H54 (cell line): ENCODE measurements at places on chromosomes 2 and 18.
A peak's percentile ranks its signal among the peaks of the same experiment; 100 is the strongest.

- no peak for DNase-seq
Observed at GRCh38 chr18:59768409-59768808, 71.2 kb upstream of the CCBE1 start.

GRCh38 chr2:110854355-110855081, 122.1 kb downstream of the ACOXL start:
- DNase-seq, result peak; percentile 18

- DNase-seq, result no peak
Observed at GRCh38 chr18:35683021-35683420, 101.5 kb downstream of the GALNT1 start.

- no peak for DNase-seq
Observed at GRCh38 chr2:60149176-60149575, 404.3 kb downstream of the BCL11A start.

DNA sequence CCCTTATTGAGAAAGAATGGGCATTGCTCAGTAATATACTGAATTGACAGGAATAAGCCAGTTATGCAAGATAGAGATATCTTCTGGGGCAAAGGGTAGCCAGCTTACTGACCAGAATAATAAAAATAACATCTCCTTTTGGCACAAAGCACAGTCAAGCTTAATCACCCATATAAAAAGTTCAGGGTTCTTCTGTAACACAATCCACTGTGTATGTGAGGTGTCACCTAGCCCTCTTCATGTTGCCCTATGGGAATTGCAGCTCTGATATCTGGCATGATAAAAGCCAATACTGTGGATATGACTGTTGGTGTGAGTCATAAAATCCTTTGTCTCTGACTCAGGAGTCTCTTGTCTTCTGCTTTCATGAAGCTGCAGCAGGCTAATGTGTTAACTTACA, 90.8 kb downstream of the DSEL start:
- DNase-seq, result peak; percentile 12

- DNase-seq, result no peak
Observed at GRCh38 chr2:113974727-113975126, 84.8 kb downstream of the ACTR3 start.

GRCh38 chr18:44744161-44745121, 63.8 kb downstream of the SETBP1 start:
- no peak for DNase-seq

- no peak for DNase-seq
Observed at GRCh38 chr2:40220177-40220925, 231.5 kb downstream of the SLC8A1 start.

DNA sequence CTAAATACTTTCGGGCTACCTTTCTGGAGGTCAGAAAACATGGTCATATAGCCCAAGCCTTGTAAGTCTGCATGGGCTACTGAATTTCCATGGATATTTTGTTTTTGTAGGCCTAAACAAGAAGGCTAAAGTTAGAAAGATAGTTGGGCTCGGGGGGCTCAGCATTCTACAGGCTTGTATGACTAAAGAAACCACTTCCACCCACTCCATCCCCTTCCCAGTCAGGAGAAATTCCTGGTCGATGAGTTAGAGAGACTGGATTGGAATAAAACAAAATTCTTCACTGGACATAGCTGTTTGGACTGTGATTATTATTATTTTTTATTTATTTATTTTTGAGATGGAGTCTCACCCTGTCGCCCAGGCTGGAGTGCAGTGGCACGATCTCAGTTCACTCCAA, 539.4 kb upstream of the TNP1 start:
- no peak for DNase-seq

DNA sequence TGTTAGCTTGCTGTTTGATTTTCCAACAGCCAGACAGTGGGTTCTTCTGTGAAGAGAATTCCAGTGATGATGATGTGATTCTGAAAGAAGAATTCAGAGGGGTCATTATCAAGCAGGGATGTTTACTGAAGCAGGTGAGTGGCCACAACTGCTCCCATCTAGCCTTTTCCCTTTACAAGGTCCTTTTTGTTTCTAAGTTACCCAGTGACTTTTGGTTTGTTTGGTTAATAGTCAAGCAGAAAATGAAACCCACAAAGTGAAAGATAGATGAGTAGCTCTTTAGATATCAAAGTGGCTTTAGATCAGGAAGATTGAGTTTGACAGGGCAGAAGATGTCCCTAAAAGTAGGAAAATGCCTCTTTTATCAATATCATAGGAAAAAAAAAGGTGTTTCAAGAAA, 23.3 kb downstream of the PLEK start:
- DNase-seq, result no peak

DNA sequence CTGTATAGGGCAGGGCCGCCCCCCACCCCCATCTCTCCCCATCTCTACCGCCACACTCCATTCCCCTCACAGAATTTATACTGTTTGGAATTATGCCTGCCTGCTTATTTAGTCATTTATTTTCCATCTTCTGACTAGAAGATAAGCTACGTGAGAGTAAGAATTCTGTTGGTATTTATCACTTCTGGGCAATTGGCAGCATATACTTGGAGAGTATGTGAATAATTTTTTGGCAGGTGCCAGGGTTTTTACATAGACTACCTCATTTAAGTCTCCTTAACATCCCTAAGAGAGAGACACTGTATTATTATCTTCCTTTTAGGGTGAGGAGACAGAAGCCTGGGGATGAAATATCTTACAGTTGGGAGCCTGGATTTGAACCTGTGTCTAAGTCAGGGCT, 45.0 kb downstream of the SLC4A1AP start:
- no peak for DNase-seq

DNA sequence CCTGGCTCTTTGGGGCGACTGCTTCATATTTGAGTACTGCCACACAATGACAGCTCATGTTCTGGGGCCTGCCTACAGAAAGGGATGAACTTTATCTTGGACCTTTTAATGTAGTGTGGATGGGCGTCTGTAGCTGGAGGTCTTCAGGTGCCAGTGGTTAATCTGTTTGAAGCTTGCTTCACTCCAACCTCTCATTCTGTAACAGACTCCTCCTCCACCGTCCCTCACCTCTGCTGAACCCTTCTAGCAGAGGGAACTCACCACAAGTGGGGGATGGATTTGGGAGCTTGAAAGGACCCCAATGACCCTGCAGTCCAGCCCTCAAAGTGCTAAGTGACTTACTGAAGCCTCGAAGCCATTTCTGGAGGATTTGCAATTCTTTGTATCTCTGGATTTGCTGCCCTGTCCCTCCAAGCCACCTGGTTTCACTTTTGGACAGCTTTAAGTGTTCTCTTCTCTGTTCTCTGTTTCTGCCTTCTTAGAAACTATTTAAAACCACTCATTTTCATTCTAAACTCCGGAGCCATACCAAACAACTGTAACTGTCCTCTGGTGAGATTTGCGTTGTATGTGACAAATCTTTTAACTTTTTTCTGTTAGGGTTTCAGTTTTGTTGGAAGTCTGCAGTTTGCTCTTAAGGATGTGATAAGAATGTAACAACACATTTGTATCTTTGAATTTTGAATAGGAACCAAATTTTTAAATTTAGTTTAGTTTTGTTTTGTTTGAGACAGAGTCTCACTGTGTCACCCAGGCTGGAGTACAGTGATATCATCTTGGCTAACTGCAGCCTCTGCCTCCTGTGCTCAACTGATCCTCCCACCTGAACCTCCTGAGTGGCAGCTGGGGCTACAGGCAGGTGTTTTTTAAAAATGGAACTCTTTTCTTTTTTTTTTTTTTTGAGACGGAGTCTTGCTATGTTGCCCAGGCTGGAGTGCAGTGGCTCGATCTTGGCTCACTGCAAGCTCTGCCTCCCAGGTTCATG, 37.0 kb upstream of the CASP8 start:
- DNase-seq, result no peak

- DNase-seq, result no peak
Observed at GRCh38 chr2:55384786-55385185, 34.9 kb downstream of the CCDC88A start.

DNA sequence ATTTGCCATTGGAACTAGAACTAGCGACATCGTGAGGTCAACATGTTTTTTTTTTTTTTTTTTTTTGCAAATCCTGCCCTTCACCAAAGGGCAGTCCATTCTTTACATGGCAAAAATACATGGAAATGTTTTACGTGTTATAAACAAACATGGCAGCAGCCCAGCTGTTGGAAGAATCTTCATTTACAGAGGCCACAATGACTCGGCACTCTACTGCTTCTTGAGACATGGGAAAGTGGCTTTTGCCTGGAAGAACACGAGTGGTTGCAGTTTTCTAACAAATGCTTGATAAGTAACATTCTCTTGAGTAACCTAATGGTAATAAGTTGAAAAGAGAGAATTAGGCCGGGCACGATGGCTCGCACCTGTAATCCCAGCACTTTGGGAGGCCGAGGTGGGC, 22.8 kb upstream of the POLR1B start:
- DNase-seq, result no peak

DNA sequence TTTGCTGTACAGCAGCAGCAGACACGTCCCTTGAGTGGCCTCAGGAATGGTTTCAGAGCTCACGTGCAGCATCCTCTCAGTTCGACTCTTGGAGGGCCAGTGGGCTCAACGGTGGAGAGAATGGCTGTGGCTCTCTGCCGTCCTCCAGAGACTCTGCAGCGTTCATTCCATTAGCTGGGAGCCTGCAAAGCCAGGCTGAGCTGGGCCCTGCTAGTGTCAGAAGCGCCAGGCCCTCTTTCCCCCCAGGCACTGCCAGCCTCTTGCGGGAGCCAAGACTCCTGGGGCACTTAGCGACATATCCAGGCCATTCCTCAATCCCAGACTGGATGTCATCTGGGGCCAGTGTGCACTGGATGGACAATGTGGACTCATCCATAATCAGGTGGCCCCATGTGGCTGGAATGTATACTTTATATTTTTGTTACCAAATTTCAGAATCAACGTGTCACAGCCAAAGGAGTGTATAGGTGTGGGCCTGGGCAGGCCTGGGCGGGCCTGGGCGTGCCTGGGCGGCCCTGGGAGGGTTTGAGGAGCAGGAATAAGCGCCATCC, 125.1 kb upstream of the EPAS1 start:
- no peak for DNase-seq

DNA sequence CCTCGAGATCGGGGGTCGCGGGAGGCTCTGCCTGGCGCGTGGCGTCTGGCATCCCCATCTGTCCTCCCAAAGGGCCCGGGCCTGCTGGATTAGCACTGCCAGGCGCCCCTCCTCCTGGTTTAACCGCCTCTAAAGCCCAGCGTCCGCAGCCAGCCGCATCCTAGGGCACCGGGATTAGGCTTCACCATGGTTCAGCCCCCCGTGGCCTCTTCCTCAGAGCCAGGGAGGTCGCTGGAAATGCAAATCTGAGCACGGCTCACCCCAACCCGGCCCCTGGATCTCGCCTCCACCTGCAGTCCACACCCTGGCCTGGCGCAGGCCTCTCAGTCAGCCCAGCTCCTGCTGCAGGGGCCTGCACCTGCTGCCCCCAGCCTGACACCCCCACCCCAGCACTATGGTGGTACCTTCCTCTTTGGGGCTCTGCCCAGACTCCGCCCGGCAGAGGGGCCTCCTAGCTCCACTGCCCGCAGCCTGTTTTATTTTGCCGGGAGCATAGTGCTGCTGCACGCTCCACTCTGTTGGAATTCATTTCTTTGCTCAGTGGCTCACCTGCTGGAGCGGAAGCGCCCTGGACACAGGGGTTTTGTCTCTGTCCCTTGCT, 13.2 kb downstream of the PRELID3A start:
- no peak for DNase-seq

DNA sequence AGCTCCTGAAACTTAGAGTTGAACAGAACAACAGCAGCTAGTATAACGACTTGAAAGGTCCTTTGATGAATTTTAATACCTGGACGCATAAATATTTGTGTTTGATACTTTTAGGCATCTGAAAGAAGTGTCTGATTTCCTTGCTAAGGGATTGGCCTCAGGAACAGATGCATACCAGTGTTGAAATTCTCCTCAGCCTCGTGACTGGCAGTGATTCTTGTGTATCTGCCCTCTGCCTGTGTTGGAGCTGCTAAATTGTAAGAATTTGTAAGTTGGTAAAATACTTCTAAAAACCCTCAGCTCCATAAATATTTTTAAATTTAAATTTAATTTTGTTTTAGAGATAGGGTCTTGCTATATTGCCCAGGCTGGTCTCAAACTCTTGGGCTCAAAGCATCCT, 22.4 kb upstream of the SCYGR1 start:
- no peak for DNase-seq

GRCh38 chr18:38900031-38900430, 1334.4 kb upstream of the CELF4 start:
- DNase-seq, result no peak

DNA sequence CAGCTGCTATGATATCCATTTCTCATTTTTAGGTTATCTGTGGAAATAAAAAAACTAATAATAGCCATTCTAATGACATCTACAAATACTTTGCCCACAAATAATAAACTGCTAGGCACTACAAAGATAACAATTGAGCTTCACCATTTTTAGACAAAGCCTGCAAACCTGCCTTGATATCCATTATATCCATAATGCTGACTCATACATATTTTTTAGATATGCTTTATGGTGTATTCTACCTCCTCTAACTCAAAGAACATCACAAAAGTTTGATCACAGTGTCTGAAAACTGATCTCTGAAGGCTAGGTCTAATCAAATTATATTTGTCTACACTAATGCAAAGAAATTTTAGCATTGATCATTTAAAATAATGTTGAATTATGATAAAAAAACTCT, 138.4 kb downstream of the HNMT start:
- no peak for DNase-seq

GRCh38 chr2:217185265-217185995, 325.6 kb upstream of the TNP1 start:
- no peak for DNase-seq

- no peak for DNase-seq
Observed at GRCh38 chr18:33350256-33350655, 90.3 kb downstream of the CCDC178 start.

- DNase-seq, result no peak
Observed at GRCh38 chr18:60202708-60203107, 169.9 kb downstream of the MC4R start.

GRCh38 chr18:56593906-56594305, 44.5 kb downstream of the TXNL1 start:
- DNase-seq, result no peak

- DNase-seq, result no peak
Observed at GRCh38 chr2:197148401-197148800, 162.2 kb downstream of the ANKRD44 start.

GRCh38 chr2:180247658-180248057, 240.6 kb upstream of the CWC22 start:
- no peak for DNase-seq

- DNase-seq, result no peak
Observed at GRCh38 chr2:143255899-143256298, 126.7 kb downstream of the ARHGAP15 start.

GRCh38 chr2:85037622-85038021, 66.7 kb downstream of the KCMF1 start:
- no peak for DNase-seq

DNA sequence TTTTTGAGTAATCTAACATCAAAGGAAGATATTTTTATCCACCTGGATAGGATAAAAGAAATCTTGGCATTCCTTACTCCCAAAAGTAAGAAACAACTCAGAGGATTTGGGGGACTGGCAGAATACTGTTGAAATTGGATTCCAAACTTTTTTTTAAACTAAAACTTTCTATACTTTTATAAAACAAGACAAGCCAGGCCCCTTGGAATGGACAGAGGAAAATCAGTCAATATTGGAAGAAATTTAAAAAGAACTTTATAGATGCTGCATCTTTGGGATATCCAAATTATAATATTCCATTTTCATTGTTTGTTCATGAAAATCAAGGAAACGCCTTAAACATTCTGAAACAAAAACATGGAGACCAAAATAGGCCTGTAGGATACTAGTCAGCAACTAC, 147.6 kb upstream of the PIEZO2 start:
- no peak for DNase-seq
